Dermis lymphatic vessel endothelial cell (primary cell): ENCODE measurements at places on chromosomes 2 and 18. TPM values are rescaled to one million over a fixed set of nuclear protein-coding genes. Genes with fewer than 3 reads are reported as not detected.

The POTEJ gene
- 0.26 and 1.1 TPM in 2 replicates for total RNA-seq

The SAG gene
- total RNA-seq = not detected in 2 replicates

The CEP192 gene
- total RNA-seq = 23.9 and 27.8 TPM in 2 replicates

The CACNB4 gene
- total RNA-seq = 0.11 and 0.26 TPM in 2 replicates

The CEP68 gene
- 40.6 and 67.7 TPM in 2 replicates for total RNA-seq

The SKOR2 gene
- total RNA-seq = not detected in 2 replicates

The RBM44 gene
- 0.86 and 1.1 TPM in 2 replicates for total RNA-seq

The CREG2 gene
- total RNA-seq = under 0.01 TPM in 1 of 2 replicates, not detected in the other

The FSHR gene
- total RNA-seq = not detected in 2 replicates

The NT5C1B gene
- not detected in 2 replicates for total RNA-seq
